Suppressor macrophage treated with lipopolysaccharide for 4 hours (primary cell): ENCODE measurements at places on chromosomes 3 and 15.

GRCh38 chr15:49085696-49086459 is 39.6 kb upstream of the SECISBP2L start:
- DNase-seq, result no peak

DNA sequence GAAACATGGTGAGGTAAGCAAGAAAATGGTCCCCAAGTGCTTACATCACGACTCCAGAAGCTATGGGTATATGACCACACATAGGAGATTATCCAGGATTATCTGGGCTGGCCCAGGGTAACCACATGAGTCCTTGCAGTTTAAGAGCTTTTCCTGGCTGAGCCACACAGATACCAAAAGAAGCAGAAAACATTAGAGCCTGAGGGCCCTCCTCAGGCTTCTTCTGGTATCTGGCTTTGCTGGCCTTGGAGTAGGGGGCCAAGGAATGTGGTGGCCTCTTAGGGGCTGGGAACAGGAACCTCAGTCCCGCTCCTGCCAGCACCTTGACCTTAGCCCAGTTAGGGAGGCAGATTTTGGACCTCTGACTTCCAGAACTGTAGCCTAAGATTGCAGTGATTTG is 259.1 kb downstream of the KCNMB2 start:
- no peak for DNase-seq

DNA sequence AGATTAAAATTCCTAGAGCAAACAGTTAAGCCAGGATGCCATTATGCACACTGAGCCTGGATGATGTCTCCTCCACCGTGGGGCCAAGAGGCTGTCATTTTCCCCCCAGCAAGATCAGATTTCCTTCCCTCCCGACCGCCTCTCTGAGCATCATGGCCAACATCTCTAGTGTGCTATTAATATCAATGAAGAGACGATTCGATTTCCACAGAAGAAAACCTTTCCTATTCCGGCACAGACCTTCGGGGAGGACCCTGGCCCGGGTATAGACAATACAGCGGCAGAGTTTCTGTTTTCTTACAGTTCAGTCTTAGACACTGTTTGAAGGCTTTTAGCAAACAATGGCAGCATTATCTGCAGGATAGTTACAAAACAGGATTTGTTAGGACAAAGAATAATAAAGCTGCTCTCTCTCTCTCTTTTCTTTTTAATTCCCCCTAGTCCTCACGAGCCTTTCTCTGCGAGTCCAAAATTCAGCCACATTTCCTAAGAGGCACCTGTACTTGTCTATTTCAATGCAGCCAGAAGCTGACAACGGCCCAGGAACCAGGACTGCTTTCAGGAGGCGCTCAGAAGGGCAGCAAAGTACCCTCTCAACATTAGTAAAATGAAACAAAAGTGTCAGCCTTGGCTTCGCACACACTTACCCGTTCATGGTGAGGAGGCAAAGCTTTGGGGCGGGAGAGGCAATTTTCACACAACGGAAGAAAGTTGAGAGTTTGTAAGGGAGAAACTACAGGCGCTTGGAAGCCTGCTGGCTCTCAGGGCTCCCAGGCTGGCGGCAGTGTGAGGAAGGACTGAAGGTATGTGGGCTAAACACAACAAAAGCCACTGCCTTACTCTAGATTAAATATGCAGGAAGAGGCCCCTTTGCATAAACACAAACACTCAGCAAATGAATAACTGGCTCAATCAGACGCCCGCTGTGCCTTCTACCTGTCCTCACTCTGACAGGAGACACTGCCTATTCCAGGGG is 278.0 kb downstream of the FOXP1 start:
- DNase-seq, result no peak

GRCh38 chr15:46858150-46858549 is 859.2 kb upstream of the SEMA6D start:
- no peak for DNase-seq

GRCh38 chr3:169836078-169836941 is 23.6 kb upstream of the LRRC34 start:
- peak; percentile 17 for DNase-seq

GRCh38 chr3:185727873-185728272 is 97.0 kb downstream of the IGF2BP2 start:
- DNase-seq, result no peak

GRCh38 chr3:53577506-53577905 is 83.1 kb downstream of the CACNA1D start:
- DNase-seq, result no peak

GRCh38 chr3:59446775-59447465 is 397.1 kb upstream of the CFAP20DC start:
- no peak for DNase-seq

DNA sequence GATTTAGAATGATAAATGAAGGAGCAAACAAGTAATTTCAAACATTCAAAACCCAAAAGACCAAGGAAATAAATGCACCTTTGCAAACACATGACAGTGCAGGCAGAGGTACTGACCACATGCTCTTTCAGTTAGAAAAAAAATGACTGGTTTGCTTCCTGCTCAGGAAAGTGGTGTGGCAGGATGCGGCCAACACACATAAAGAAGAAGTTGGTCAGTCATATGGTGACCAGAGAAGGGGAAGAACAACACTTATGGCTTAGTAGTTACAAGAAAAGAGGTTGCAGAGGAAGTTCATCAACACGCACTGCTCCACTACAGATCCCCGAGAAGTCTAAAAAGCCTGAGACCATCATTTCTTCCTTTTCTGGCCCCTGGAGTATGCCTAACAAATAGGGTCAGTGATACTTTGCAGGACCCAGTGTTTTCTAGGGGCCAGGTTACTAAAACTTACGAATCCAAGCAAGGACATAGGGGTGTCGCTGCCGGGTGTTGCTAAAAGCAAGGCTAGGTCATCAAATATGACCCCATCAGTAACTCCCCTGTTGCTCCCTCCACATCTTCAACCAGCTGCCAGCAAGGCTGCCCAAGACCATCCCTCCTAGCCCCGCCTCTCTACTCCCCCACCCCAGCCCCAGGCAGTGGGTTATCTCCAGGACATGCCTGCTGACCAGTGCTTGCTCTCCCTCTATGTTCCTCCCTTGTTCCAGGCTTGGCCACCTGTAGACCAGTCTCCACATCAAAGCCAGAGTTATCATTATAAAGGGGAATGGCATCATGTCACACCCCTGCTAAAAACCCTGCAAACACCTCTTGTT is 11.2 kb downstream of the ATP8B4 start:
- DNase-seq, result peak; percentile 89

DNA sequence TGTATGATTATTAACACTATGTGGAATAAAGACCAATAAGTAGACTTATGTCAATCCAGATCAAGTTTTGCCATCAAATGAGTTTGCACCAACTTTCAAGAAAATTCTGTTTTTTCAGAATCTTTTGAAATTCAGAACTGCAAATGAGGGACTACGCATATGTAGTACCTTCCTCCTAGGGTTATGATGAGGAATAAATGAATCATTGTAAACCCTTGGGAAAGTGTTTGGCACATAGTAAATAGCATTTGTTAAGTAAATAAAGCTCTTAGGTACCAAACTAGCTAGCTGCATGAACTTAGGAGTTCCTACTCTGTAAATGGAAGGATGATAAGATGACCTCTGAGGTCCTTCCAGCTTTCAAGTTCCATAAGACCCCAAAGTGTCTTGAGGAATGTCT is 242.6 kb upstream of the SETMAR start:
- no peak for DNase-seq

DNA sequence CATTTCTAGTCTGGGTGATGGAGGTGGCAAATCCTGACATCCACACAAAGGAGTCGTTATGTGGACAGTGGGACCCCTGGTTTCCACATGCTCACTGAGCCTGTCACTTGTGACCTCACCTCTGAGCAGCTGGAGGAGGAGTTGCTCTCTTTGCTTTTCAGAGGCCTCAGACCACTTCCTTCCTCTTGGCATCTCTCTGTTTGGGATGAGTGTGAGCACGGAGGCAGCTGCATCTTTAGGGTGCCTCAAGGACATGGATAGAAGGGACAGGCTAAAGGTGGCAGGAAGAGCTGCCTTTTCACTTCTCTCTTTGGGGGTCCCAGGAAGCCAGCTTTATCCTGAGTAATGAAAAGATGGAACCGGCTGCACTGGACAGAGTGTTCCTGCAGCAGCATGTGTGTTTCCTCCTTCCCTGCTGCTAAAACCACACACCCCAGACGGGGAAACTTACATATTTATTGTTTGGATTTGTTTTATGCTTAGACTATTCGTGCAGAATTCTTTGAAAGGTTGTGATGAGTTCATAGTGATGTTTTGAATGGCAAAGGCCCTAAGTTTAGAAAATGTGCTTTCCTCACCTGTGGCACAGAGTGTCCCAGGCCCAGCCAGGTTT is 31.8 kb downstream of the GPR171 start:
- peak; percentile 62 for DNase-seq

DNA sequence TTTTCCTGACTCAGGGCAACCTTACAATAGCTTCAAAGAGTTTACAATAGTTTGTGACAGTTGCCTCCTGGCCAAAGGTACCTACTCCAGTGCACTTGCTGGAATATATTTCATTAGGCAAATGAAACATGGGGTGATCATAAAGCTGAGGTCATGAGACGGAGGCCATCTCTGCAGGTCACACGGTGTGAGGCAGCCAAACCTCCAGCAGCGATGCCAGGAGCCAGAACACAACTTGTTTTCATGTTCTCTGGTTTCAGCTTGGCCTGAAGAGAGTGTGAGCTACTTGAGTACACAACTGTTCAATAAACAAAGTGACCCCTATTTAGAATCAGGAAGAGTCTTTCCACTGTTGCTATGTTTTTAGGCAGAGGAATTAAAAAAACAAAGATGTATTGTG is 42.7 kb upstream of the PYGO1 start:
- no peak for DNase-seq

DNA sequence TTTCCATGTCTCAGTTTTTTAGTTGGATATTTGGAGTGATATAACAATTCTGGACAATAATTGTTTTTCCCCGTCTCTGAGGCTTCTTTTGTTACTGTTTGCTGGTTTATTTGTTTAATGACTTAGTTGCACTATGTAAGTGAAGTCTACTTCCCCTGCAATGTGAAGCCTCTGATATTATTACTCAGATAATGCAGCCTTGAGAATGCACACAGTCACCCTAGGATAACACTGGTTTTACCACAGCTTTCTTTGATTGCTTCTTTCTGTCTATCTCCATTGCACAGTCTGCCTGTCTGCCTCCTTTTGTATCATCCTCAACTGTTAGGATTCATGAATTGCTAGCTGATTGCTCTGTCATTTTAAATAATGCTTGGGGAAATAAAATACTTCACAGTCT is 208.7 kb upstream of the ROBO1 start:
- no peak for DNase-seq

- DNase-seq, result peak; percentile 78
Measured at GRCh38 chr15:62782071-62782841, 260.3 kb upstream of the TPM1 start.

DNA sequence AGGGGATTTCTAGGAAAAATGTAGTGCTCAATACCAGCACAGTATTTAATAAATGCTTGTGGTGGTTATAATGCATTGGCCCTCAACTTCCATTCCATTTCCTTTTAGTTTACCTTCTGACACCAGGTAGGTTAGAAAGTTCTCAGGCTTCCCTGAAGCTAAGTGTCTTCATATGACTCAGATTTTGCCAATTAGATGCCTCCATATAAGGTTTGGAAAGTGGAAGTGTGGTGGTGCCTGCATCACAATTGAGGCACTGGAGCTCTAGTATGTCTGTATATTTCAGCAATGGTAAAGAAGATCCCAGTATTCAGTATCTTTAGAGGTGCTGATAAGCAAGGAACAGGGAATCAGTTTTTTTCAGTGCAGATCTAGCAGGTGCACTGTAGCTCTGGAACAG is 18.3 kb downstream of the XRN1 start:
- no peak for DNase-seq

GRCh38 chr3:137769322-137770065 is 5.4 kb downstream of the SOX14 start:
- DNase-seq, result no peak

GRCh38 chr3:29436612-29437323 is 155.9 kb downstream of the RBMS3 start:
- no peak for DNase-seq

- DNase-seq, result no peak
Measured at GRCh38 chr3:174295306-174296092, 563.6 kb upstream of the NAALADL2 start.

GRCh38 chr3:136197159-136197793 is 1.1 kb upstream of the MSL2 start:
- no peak for DNase-seq

GRCh38 chr3:138850151-138850550 is 15.4 kb upstream of the PIK3CB start:
- DNase-seq, result no peak

DNA sequence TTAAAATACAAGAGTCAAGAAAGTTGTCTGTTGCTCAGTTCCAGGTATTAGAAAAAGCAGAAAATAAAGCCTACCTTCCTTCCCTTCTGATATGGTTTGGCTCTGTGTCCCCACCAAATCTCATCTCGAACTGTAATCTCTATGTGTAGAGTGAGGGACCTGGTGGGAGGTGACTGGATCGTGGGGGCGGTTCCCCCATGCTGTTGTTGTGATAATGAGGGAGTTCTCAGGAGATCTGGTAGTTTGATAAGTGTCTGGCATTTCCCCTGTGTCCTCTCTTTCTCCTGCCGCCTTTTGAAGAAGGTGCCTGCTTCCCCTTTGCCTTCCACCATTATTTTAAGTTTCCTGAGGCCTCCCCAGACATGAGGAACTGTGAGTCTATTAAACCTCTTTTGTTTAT is 288.8 kb upstream of the LMCD1 start:
- DNase-seq, result no peak

- DNase-seq, result no peak
Measured at GRCh38 chr15:61106044-61106834, 122.9 kb downstream of the RORA start.

- DNase-seq, result peak; percentile 58
Measured at GRCh38 chr3:124995460-124995994, 60.3 kb downstream of the HEG1 start.

DNA sequence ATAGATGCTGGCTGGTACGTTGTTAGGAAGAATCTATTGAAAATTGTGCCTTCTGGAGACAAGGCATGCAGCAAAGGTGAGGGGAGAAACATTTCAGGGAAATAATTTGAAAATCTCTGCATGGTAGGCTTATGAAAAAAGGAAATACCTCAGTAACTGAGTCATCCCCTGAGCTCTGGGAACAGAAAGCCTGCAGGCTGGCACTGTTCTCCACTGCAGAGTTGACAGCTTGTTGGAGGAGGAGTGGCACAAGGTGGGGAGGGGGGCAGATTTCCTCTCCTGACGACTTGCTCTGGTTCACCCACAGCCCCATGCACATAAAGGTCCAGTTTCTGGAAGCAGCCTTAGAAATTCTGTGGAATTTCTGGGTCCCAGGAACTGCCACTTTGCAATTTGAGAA is 179.4 kb downstream of the ABHD5 start:
- DNase-seq, result no peak

GRCh38 chr15:68369931-68370767 is 61.8 kb downstream of the ITGA11 start:
- DNase-seq, result no peak
